Stimulated activated naive CD8-positive, alpha-beta T cell treated with anti-CD3 and anti-CD28 coated beads, Interleukin-15, amount 100 ng/mL, for 72 hours (primary cell): ENCODE measurements at places on chromosomes 2 and 18.

DNA sequence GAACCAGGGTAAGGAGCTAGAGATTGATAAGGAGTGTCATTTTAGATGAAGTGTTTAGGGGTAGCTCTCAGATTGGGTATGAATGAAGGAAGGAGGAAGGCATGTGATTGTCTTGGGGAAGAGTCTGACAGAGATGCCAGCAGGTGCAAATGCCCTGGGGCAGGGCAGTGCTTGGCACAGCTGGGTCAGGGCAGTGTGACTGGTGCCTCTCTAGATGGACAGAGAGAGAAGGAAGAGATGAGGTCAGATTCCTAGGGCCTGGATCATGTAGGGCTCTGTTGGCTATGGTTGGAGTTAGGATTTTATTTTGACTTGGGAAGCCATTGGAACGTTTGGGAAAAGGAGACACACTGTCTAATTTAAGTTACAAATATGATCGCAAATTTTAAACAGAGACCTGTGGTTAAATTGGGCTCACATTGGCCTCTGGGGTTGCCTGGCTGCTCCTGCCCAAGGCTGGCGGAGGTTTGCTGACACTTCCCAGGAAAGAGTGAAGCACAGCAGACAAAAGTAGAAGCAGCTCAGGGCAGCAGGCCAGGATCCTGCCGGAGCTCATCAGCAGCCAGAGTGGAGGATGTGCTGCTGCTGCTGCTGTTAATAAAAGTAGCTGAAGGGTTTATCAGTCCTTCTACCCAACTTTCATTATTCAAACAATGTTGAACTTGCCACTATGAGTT lies 32.7 kb upstream of the FHL2 start:
- DNase-seq, result no peak

GRCh38 chr2:28523902-28524301 lies 28.0 kb downstream of the PLB1 start:
- DNase-seq, result no peak

DNA sequence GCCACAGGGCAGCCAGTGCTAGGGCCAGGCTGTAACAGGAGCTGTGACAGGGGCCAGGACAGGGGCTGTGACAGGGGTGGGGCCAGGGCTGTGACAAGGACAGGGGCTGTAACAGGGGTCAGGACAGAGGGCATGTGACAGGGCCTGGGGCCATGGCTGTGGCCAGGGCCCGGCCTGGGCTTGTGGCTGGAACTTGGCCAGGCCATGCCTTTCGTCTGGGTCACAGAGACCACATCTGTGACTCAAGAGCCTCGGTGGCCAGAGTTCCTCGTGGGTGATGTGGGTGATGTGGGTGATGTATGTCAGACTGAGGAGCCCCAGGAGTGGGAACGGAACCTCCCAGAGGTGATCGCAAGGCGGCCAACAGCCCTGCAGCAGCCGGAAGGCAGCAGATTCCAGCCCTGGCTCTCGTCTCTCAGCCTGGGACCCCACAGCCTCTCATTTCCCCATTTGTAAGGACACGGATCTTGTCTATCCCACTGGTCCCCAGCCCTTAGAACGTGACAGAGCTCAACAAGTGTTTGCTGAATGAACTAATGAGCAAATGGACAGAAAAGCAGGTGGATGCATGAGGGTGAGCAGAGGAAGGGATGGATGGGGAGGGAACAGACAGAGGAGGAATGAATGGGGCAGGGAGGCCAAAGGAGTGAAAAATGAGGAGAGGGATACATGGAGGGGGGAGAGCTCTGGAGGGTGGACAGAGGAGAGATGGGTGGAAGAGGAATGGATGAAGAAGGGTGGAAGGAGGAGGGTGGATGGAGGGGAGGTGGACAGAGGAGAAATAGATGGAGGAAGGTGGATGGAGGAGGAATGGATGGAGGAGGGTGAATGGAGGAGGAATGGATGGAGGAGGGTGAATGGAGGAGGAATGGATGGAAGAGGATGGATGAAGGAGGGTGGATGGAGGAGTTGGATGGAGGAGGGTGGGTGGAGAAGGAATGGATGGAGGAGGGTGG lies 17.3 kb downstream of the ESPNL start:
- no peak for DNase-seq

DNA sequence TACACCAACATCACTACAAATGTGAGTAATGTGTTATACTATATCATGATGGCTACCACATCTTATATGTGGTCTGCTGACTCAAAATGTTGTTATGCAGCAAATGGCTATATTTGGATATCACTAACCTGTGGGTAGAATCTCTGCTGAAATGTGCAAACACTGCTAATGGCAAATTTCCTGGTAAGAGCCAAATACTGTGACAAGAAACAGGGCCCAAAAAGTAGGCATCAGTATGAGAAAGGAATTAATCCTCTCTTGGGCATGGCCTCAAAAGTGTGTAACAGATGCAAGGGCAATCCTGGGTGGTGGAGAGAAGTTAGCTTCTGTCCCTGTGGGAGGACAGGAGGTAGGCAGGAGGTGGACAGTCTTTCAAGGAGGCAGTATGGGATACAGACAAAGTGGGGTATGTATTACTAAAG lies 13.3 kb downstream of the ATF2 start:
- no peak for DNase-seq

- no peak for DNase-seq
Measured at GRCh38 chr2:234172066-234172465, 121.6 kb downstream of the SPP2 start.

GRCh38 chr2:13649918-13650317 lies 933.2 kb downstream of the TRIB2 start:
- no peak for DNase-seq

- DNase-seq, result no peak
Measured at GRCh38 chr2:97359861-97360584, 229.7 kb downstream of the ANKRD36B start.

DNA sequence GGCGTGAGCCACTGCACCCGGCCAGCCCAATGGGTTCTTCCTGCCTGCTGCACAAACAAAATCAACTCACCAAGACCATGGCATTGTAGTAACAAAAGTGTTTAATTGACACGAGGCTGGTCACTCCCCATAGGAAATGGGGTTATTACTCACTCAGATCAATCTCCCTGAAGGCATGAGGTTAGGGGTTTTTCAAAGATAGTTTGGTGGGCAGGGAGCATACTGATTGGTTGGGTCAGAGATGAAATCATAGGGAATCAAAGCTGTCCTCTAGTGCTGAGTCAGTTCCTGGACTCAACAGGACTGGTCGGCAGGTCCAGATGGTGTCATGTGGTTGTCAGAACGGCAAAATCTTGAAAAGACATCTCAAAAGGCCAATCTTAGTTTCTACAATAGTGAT lies 122.1 kb downstream of the TMEM17 start:
- DNase-seq, result no peak

- no peak for DNase-seq
Measured at GRCh38 chr2:29448096-29448688, 333.0 kb downstream of the CLIP4 start.

DNA sequence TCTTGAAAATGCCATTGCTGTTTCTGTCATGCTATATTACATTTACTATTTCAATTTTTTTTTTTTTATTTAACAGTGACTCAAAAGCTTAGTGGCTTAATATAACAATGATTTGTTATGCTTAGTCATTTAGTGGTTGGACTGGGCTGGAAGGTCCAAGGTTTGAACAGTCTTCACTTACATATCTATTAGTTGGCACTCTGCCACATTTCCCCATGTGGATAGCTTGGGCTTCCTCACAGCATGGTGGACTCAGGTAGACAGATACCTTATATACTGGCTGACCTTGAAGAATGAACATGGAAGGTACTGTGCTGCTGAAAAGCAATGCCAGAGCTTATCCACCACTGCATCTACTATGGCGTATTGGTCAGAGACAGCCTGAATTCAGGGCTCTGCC lies 909.5 kb upstream of the SOX11 start:
- DNase-seq, result no peak

GRCh38 chr2:229993236-229993635 lies 70.9 kb downstream of the FBXO36 start:
- no peak for DNase-seq

GRCh38 chr2:52115750-52116149 lies 1083.8 kb upstream of the NRXN1 start:
- no peak for DNase-seq

- peak; percentile 71 for DNase-seq
Measured at GRCh38 chr18:58529714-58530354, 99.1 kb downstream of the ALPK2 start.

DNA sequence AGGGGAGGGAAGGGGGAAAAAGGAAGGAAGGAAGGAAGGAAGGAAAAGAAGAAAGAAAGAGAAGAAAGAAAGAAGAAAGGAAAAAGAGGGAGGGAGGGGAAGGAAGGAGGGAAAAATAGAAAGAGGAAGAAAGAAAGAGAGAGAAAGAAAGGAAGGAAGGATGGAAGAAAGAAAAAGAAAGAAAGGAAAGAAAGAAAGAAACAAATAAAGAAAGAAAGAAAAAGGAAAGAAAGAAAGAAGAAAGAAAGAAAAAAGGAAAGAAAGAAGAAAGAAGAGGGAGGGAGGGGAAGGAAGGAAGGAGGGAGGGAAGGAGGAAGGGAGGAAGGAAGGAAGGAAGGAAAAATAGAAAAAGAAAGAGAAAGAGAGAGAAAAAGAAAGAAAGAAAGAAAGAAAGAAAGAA lies 315.8 kb upstream of the PIK3C3 start:
- DNase-seq, result no peak

- no peak for DNase-seq
Measured at GRCh38 chr2:168340931-168341330, 93.5 kb upstream of the STK39 start.

DNA sequence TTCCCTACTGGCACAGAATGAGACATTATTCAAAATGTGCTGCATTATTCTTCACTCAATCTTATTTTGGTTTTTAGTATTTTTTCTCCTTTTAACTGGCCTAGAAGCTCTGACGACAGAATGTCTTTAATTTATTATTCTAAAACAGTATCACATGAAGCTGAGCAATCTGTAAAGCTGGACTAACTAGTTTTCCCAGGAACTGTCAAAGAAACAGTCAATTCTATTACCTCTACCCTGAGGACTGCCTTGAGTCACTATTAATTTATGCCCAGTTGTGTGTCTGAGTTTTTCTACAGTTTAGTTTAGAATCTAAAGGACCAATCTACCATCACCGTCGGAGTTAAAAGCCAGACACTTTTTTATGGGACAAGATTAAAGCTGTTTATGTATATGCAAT lies 31.6 kb downstream of the MBD2 start:
- no peak for DNase-seq

DNA sequence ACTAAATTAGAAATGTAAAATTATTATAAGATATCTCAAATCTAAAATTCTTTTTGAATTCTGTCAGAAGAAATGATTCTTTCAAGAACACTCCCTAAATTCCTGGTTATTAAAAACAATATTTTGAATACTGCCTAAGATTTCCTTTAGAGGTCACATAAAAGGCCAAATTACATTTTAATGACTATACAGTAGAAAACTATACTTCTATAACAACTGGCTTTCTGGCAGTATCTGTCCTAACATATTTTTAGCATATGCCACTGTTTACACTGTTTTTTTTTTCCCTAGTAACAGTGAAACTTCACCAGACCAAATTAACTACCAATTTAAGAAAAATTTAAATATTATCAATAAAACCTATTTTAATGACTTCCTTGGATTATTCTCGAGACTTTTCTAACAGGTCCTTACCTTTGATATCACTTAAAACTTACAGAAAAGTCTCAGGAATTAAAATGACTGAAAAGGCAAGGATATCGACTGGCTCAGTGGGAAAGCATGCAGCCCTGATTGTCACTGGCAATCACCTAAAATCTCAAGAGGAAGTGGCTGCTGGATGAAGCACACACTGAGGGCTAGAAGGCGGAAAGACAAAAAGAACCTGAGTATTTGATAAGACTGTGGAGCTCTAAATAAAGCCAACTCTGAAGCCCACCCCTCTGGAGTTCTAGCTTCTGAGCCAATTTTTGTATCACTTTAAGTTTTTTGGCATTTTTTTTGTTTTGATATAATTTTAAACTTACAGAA lies 59.6 kb downstream of the SPIRE1 start:
- no peak for DNase-seq

GRCh38 chr18:76494231-76495005 lies 624 bp downstream of the ZNF516 start:
- peak; percentile 12 for DNase-seq

- peak; percentile 7 for DNase-seq
Measured at GRCh38 chr18:48829443-48830149, 121.2 kb downstream of the SMAD7 start.
